Muscle of leg (tissue), 16 donors: ENCODE measurements at places on chromosomes 16 and 17. TPM values are rescaled to one million over a fixed set of nuclear protein-coding genes. Genes with fewer than 3 reads are reported as not detected.

DNA sequence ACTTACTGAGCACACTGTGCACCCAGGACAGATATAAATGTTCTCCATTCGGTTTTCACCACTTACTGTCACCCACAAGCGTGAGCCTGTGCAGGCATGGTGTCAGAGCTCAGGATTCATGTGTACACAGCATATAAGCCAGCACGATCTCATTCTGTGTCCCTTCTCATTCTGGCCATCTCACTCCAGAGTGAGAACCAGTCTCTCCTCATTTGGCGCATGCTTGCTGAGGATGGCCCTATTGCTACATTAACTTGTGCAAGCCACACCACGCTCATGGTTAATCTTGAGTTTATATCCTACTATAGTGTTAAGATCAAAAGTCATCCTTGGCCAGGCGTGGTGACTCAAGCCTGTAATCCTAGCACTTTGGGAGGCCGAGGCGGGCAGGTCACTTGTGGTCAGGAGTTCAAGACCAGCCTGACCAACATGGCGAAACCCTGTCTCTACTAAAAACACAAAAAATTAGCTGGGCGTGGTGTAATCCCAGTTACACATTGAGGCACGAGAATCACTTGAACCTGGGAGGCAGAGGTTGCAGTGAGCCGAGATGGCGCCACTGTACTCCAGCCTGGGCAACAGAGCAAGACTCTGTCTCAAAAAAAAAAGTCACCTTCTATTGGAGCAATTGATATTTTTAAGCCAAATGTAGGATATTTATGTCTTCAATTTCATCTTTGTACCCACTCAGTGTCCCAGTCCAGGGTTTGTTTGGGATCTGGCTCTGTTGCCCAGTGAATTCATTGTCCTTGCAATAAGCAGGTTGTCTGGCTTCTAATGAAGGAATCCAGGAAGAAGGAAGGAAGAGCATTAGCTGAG is 20.9 kb downstream of the SOCS1 start:
- peaks cover 7% of the 10 kb centered on the region for H3K4me1 ChIP-seq
- H3K4me3 ChIP-seq: no peak overlapping the region
- H3K27me3 ChIP-seq: no peaks in the 10 kb centered on the region
- H3K36me3 ChIP-seq: no peaks in the 10 kb centered on the region

OR2C1 gene
- total RNA-seq: 0.35 TPM

GRCh38 chr17:31318851-31319661 is 2.4 kb downstream of the EVI2A start:
- no peak overlapping the region for H3K4me3 ChIP-seq
- DNase-seq: peak; percentile 16
- peaks cover 2% of the 10 kb centered on the region for H3K36me3 ChIP-seq
- no peaks in the 10 kb centered on the region for H3K27me3 ChIP-seq
- peak overlapping the region; percentile 42 for H3K27ac ChIP-seq

- DNase-seq: no peak
- H3K27ac ChIP-seq: no peak overlapping the region
- H3K27me3 ChIP-seq: no peaks in the 10 kb centered on the region
- H3K36me3 ChIP-seq: peaks cover 25% of the 10 kb centered on the region
- no peaks in the 10 kb centered on the region for H3K4me1 ChIP-seq
Measured at GRCh38 chr16:15880434-15881308, 7.7 kb downstream of the CEP20 start.

NPIPA7 gene
- total RNA-seq: 2.7 TPM

SDR42E1 gene
- total RNA-seq: 0.93 TPM

DNA sequence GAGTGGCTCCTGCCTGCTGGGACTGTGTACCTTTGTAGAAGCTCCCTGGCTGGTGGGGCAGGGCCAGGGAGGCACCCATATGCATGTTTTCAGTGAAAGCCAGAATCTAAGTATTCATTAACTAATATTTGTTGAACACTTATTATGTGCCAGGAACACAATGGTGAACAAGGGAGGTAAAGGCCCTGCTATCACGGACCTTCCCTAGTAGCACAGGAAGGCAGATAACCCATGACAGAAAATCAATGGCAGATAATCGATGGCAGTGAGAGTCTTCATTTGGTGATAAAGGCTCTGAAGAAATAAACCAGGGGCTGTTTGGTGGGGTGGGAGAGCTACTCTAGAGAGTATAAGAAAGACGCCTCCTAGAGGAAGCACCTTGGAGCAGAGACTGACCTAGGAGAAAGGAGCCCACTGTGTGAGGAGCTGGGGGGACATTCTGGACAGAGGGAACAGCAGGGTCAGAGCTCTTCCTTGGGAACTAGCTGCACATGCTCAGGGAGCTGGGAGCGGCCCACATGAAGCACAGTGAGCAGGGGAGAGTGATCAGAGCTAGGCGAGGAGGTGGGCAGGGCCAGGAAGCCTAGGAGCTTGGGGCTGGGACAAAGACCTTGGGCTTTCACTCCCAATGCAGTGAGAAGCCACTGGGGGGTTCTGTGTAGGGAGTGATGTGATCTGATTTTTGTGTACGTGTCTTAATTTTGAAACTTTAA is 78.5 kb downstream of the SPECC1 start:
- H3K27ac ChIP-seq: peak overlapping the region; percentile 2
- no peak overlapping the region for H3K4me3 ChIP-seq

- peak; percentile 67 for DNase-seq
- peaks cover 26% of the 10 kb centered on the region for H3K4me1 ChIP-seq
- H3K4me3 ChIP-seq: peak overlapping the region; percentile 55
- H3K27ac ChIP-seq: no peak overlapping the region
- H3K36me3 ChIP-seq: no peaks in the 10 kb centered on the region
- peaks cover 18% of the 10 kb centered on the region for H3K27me3 ChIP-seq
Measured at GRCh38 chr17:44557651-44558285, 484 bp downstream of the FZD2 start.
